Inflammatory macrophage (primary cell): ENCODE measurements at places on chromosomes 11 and 22.

DNA sequence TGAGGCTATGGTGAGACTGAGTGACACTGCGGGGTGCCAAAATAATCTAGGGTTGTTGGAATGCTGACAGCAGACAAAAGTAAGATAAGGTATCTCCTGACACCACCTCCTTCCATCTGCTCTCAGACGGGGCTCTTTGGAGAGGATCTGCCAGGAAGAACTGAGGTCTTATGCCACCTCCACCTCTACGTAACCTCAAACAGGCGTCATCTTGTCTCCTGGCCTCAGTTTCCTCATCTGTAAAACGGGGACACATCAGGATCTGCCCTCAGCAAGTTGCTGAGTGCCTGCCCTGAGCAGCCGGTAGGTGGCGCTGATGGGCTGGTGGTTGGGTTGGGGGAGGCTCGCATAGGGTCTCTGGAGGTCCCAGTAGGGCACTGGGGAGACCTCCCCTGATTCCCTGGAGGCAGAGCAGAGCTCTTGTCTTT is 1.7 kb upstream of the MYEOV start:
- peak; percentile 30 for DNase-seq

GRCh38 chr11:69217276-69218105 is 61.8 kb downstream of the SMIM38 start:
- DNase-seq = no peak

GRCh38 chr11:75535071-75535470 is 9.3 kb upstream of the GDPD5 start:
- DNase-seq = no peak

DNA sequence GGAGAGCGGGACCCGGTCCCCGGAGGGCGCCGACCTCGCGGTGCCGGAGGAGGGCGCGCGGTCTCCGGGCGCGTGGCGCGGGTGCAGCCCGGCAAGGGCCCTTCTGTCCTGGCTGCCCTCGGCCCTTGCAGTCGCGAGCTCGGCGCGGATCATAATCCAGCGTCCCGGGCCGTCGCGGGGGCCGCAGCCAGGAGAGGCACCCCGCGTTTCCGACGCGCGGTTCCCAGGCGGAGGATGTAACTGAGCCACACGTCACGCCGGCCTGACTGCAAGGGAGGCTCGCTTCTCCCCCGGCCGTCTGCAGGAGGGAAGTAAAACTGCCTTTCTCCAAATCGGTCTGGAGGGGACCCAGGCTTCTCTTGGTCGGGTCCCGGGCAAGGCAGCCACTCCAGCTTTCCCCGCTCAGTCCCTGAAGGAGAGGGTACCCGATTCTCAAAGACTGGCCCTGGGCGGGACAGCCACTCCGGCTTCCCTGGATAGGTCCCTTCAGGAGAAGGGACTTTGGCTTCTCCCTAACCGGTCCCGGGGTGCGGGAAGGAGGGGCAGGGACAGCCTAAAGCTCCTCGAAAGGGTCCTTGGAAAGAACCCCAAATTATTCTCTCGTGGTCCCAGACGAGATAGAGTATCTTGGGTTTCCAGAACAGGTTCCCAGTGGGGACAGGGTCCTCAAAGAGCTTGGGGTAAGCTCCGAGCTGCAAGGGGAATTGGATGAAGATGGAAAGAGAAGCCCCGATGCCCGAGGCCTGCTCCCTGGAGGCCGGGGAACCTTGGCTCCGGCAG is 836 bp downstream of the SPON1 start:
- DNase-seq = no peak

DNA sequence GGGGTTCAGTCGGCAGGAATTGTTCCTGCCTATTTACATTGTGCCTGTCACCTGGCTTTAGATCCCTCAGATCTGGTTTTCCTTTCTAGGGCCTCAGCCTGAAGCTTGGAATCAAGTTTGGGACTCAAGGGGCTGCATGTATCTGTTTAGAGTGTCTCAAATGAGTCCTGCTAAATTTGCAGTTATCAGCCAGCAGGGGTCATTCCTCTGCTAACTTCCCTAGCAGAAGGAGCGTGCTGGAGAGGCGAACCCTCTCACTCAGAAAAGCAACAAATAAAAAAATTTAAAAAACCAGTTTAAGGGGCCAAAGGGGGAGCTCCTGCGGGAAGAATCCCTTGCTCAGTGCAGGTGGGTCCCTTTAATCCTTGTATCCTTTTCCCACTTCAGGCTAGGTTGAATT is 1220.2 kb downstream of the JRKL start:
- no peak for DNase-seq

DNA sequence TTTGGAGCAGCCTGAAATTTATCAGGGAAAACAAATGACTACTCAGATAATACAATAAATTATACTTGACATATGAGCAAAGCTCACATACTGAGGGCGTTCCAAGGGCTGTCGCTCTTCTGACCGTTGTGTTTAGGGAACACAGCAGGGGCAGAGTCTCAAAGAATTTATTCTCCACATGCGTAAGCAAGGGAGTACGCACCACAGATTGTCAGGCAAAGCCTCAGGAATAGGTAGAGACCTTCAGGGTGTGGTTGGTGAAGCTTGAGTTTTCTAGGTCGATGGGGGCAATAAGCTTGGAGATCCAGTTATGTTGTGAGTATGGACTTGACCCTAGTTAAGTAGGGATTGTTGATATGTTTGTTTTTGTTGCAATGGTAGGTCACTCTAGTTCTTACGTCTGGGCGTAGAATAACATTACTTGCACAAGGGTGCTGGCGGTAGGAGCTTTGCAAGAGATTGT is 830 bp downstream of the ACAT1 start:
- DNase-seq = no peak

DNA sequence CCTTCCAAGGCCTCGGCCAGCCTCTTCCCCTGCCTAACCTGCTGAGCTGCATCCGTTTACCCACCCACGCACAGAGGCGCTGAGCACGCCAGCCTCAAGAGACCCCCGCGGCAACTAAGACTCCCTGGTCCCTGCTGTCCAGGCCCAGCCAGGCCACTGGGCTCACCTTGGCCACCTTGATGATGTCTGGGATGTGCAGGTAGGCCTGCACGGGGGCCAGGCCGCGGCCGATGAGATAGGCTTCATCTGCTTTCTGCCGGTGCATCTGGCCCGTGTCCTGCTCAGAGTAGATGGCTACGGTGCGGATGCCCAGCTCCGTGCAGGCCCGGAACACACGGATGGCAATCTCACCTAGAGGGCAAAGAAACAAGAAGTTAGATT is 14.6 kb downstream of the LRFN4 start:
- no peak for DNase-seq
